ENCODE measurements at places on chromosomes 4 and X. TPM values are rescaled to one million over a fixed set of nuclear protein-coding genes. Genes with fewer than 3 reads are reported as not detected.

COL4A6 gene
- 1.5 TPM for total RNA-seq

FRMD7 gene
- total RNA-seq: not detected

DNA sequence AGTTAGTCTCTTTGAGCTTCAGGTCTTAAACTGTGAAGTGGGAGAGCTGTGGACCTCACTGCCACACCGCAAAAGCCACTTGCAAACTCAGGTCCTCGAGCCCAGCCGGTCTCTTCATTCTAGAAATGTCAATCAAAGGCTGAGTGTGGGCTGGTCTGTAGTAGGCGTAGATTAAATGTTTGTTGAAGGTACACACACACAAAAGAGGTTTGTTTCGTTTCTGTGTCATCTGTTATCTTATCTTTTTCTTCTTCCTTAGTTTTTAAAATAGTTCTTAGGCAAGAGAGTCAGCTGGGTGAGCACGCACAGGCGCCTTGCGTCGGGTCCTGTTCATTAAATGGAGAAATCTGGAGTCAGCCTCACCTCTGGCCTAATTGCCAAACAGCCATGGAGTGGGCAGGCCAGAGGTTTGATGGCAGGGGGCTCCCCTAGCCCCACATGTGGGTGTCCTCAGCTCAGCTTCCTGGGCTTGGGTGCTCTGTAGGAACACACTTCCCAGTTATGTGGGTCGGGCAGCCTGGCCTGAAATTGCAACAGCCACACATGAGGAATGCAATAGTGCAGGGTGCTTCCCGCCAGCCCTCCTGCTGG is 836 bp upstream of the PSAPL1 start:
- DNase-seq: no peak

DNA sequence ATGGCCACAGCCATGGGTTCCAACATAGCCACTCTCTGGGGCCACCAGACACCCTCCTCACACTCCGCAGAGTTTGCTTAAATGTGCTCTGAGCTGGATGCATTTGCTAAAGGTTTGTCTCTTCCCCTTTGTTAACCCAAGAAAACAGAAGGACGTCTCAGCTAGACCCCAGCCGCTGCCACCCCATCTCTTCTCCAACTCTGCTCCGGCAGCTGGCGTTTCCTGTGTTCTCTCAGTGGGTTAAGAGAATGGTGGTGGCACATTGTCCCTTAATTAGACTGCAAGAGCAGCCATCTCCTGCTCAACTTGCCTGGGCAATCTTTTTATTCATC is 43.7 kb upstream of the FAM9C start:
- DNase-seq: no peak

- DNase-seq: no peak
These were observed 36.4 kb upstream of the MAN2B2 start for GRCh38 chr4:6538575-6538974.

DNA sequence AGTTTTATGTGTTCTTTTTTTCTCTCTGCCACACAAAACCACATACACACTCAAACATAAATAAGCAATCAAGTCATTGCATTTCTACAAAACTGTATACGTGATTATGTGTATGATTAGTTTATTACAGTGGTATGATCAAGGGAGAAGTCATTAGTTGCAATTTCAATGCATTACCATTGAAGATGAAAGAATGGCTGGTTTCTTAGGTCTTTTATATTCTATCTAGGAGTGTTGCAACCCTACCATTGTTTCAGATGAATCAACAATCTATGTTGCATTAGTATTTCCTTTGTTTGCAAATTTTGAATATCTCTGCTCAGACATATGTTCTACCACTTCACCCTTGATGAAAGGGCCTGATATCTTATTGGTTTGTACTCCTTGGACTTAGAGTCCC is 6.8 kb downstream of the ANXA3 start:
- DNase-seq: no peak

Measured in Daoy (cell line).